ENCODE measurements at places on chromosomes 6 and 20.
A peak's percentile ranks its signal among the peaks of the same experiment; 100 is the strongest.

DNA sequence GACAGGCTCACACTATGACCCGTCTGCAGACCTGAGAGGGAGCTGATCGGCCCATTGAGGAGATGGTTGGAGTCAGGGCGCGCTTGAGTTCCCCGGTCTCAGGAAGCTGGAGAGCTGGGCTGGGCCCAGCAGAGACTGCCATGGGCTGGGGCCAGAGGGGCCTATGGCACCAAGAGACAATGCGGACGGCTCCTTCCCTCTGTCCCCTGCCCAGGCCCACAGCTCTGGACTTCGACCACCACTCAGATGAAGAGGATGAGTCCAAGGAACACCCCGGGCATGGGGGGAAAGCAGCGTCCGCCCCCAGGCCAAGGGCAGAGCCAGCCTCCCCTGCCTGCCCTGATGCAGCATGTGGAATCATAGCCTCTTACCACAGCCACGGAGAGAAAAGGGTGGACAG, 40.2 kb upstream of the PHACTR3 start:
- no peak for DNase-seq

DNA sequence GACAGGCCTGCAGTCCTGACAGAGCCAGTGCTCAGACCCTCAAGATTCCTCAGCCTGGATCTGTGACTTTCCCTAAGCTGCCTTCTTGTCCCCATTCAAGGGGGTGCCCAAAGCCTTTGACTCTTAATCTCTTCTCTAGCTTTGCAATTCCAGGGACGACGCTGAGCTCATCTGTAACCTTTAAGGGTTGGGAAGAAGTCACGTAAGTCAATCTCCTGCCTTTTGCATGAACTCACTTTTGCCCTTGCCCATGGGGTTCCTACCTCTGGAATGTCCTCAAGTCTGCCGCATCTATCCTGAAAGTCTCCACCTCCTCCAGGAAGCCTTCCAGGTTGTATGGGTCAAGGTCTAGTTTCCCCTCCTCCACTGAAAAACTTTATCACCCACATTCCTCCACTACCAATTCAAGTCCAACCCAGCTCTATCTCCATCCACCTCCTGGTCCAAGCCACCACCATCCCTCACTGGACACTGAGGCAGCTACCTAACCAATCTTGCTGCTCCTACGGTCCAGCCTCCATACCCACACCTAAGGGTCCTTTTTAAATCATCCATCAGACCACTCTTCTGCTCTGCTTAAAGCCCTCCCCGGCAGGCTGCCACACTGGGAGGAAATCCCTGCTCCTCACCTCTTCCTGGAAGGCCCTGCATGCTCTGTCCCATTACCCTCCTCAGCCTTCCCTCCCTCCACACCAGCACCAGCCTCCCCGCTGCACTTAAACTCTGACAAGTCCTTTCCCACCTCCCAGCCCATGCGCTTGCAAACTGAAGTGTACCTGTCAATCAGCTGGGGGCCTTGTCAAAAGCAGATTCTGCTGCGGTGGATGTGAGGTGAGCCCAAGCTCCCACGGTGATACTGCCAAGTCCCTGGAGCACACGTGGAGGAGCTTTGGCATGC, 29.7 kb downstream of the PREX1 start:
- DNase-seq: no peak

GRCh38 chr20:58514321-58515232, 622 bp downstream of the APCDD1L start:
- no peak for DNase-seq

DNA sequence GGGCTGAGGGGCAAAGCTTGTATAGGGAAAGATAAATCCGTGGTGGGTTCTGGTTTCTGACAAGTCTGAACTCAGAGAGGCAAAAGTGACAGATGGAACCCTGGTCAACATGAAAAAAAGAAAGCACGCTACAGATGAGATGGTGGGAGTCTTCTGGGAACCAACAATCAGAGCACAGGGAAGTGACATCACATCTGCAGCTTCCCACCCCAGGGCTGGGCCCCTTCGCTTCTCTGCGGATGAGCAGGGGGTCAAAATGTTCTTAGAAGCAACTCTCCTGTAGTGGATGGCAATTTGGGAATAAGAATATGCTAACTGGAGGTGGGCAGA, 129.2 kb upstream of the AKAP12 start:
- no peak for DNase-seq

DNA sequence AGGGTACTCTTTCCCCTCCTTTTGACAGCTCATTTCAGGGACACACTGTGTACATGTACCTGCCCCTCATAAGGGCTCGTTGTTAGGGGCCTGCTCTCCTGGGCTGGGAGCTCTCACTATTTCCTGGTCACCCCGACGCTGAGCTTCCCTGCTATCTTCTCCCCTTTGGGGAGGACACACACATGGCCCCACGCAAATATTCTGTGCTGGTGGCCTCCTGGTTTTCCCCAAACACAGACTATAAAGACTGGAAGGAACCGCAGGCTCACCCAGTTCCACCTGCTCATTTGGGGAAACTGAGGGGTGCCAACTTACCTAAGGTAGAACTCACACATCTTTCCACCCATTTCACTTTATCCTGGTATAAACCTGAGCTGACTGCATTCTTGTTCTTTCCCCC, 301.4 kb upstream of the SUPT3H start:
- DNase-seq: no peak

DNA sequence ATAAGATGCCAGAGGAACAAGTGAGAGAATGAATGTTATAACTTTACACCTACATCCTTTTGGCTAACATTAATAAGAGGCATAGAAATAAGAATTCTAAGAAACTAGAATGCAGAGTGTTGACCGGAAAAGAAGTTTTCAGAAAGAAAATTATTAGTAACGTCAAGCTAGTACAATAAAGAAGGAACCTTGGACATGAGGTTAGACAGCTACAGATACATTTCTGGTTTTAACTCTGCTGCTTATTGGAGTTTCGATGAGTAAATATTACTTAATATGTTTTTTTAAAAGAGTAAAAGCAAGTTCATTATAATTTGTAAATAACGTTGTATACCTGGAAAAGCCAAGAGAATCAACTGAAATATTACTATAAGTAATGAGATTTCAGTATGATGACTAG, 22.7 kb downstream of the TAB2 start:
- DNase-seq: no peak

- DNase-seq: no peak
Observed at GRCh38 chr20:11776687-11777086, 141.0 kb upstream of the BTBD3 start.

- DNase-seq: no peak
Observed at GRCh38 chr6:34945317-34945716, 56.3 kb downstream of the ANKS1A start.

DNA sequence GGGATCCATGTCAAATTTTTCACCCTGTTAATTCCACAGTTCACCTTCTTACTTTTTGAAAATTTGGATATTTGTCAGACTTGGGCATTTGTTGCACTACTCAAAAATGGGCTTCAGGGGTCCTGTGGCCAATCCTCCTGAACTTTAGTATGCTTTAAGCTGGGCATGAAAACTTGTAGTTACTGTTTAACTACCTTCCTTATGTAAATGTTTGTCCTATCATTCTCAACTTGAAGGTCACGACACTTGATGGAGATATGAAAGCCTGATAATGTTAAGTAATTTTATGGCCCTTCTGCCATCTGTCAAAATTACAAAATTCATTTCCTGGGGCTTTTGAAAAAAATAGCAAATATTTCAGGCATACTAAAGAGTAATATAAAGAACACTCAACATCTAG, 4.2 kb upstream of the ZNF311 start:
- peak; percentile 62 for DNase-seq

- no peak for DNase-seq
Observed at GRCh38 chr6:137291441-137291840, 72.3 kb upstream of the IFNGR1 start.

GRCh38 chr6:41937861-41938574, 3.6 kb downstream of the CCND3 start:
- DNase-seq: no peak

- DNase-seq: peak; percentile 68
Observed at GRCh38 chr6:29633534-29633905, 537 bp upstream of the GABBR1 start.

DNA sequence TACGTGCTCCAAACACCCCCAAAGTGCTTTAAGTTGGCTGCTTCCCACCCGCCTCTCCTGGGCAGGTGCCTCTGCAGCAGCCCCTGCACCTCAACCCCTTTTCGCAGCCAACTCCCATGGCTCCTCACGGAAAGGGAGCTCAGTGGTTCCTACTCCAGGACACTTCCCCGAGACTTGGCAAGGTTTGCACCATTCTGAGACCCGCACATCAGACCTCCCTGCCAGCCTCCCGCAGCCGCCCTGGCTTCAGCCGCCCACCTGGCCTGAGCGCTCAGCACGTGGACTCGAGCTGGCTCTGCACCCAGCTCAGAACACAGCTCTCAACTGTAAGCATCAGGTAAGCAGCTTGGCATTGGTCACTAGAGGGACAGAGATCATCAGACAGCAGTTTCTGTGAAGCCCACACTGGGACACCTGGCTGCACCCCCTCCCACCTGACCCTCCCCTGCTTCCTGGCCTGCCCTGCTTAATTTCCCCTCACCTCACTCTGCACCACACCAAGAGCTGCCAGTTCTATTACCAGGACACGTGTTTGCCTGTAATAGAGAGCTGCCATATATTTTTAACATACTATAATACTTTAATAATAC, 28.5 kb downstream of the GMDS start:
- no peak for DNase-seq

GRCh38 chr6:13560651-13561044, 13.8 kb upstream of the SIRT5 start:
- no peak for DNase-seq

GRCh38 chr6:46367354-46368168, 123.7 kb downstream of the RCAN2 start:
- peak; percentile 10 for DNase-seq

- no peak for DNase-seq
Observed at GRCh38 chr6:149129371-149130077, 188.0 kb upstream of the TAB2 start.

DNA sequence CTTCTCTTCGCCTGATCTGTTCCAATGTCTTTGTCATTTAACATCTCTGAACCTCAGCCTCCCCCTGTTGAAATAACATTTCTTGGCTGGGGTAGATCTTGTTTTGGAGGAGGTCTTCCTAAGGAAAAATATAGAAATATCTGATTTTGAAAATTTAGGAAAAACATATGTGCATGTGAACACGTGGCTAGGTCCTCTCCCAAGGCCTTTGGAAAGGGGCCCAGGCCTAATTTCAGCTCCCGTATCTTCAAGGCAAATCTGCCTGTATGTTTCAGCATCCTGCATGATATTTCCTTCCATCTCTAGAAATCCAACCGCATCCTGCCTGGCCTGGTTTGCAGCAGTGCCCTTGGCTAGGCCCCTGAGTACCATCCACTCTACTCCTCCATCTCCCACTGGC, 261.2 kb downstream of the PHACTR1 start:
- no peak for DNase-seq

DNA sequence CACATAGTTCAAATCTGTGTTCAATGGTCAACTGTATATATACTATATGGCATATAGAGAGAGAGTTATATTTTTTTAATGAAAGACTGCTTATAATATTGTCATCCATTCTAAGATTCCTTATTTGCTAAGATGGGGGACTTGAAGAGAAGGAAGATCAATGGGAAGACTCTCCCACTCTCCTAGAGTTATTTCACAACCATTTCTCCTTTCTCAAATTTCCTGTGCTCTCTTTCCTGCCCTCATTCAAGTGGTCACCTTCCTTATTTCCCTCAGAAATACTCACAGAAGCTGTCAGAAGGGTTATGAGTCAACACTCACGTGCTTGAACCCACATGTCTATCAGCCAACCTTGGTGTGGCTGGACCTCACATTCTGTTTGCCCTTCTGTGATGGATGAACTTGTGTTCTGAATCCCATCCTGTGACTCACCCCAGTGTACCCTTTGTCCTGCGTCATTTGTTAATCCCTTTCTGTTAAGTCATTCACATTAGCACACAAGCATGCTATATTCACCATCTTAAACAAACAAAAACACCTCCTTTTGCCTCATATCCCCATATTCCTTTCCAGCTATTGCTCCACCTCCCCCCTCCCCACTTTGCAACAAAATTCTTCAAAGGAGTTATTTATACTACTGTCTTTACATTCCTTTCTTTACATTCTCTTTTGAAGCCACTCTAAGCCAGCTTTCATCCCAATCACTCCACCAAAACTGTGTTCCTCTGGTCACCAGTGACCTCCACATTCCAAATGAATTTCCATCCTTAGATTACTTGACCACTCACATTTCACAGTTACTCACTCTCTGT, 279.3 kb upstream of the TCF21 start:
- peak; percentile 98 for DNase-seq

All from DMS53 (cell line).